SK-MEL-5 (cell line): ENCODE measurements at places on chromosomes 6 and 20.

GRCh38 chr6:10303608-10304506, 111.0 kb downstream of the TFAP2A start:
- DNase-seq, result peak; percentile 20

DNA sequence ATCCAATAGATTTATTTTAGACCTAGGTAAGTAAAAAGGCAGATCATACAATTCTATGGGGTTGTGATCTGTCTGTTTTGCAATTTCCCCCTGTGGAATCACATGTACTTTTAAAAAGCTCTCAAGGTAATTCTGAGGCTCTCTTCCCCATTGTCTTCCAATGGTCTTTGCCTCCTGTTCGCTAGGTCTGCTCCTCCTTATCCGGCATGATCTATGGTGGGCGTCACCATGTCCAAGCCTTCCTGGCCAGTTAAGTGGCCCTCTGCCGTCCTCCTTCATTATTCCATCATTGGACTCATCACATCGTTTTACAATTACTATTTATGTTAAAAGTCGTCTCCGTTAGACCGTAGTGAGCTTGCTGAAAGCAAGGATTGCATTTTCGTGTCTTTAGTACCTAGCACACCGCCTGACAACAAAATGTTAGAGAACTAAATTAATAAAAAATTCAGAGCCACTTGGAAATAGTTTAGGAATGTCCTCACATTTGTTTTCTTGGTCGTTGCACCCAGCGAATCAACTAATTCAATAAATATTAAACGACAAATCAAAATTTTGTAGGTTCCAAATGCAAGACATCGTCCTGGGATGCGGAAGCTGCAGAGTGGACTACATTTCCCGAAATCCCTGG, 2.2 kb upstream of the STXBP5 start:
- peak; percentile 76 for DNase-seq

GRCh38 chr20:35344354-35344837, 52.2 kb upstream of the FAM83C start:
- no peak for DNase-seq

- peak; percentile 63 for DNase-seq
Measured at GRCh38 chr6:2157441-2158127, 87.8 kb downstream of the GMDS start.

GRCh38 chr6:160388922-160389321, 40.7 kb downstream of the SLC22A3 start:
- DNase-seq, result no peak

GRCh38 chr20:54645445-54646155, 170.2 kb downstream of the DOK5 start:
- DNase-seq, result no peak

DNA sequence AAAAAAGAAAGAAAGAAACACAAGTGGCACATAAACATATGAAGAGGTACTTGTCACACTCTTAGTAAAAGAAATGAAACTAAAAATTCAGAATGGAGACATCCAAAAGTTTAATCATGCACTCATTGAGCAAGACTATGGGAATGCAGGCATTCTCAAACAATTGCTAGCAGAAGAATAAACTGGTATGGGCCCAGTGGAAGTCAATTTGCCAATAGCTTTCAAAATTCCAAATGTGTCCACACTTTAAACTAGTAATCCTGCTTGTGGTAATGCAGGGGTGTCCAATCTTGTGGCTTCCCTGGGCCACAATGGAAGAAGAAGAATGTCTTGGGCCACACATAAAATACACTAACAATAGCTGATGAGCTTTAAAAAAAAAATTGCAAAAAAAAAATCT, 97.4 kb downstream of the EPB41L2 start:
- DNase-seq, result no peak

- DNase-seq, result no peak
Measured at GRCh38 chr6:80454197-80454596, 347.7 kb downstream of the BCKDHB start.

GRCh38 chr6:16939839-16940238, 162.0 kb upstream of the STMND1 start:
- no peak for DNase-seq

DNA sequence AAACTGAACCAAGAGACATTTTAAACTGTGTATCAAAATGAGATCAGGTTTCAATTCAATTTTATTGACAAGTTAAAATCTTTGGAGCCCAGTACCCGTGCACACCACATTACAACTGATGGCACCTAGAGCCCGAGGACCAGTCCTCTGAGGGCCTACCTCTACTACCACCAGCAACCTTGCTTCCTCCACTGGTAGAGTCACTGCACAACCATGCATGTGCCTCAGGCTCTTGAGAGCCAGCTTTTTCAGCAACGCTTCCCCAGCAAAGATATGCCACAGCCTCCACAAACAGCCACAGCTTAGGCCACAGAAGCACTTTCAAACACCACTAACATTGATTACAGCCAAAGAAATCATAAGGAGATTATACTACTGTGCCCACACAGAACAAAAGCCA, 328.6 kb upstream of the RNF217 start:
- no peak for DNase-seq

DNA sequence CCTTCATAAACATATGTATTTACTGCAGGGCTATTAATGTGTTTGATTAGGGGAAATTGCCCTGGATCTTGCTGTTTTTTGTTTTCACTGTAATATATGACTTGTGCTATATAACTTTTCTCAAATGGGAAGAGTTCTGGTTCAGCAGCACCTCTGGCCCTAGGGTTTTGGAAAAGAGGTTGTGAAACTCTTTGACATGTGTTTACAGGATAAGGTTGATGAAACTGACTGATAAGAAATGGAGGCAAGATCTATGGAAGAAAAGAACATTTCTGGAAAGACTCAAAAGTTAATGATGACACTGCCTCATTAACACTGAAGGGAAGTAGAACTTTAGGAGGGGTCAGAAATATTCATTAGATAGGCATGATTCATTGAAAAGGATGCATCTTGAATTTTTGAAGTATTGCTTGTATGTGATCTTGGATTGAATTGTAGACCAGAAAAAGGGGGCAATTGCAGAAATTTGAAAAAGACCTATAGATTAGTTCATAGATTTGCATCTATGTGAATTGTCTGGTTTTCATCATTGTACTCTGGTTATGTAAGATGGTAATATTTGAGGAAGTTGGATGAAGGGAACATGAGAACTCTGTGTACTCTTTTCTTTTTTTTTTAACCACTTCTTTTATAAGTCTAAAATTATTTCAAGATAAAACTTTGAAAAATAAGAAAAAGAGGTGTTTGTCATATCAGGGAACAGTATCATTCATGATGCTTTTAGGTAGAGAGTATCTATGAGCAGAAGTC, 54.0 kb downstream of the UTRN start:
- DNase-seq, result no peak

GRCh38 chr6:37845026-37845911, 25.7 kb downstream of the ZFAND3 start:
- no peak for DNase-seq

GRCh38 chr6:13239530-13240455, 88.5 kb downstream of the TBC1D7 start:
- peak; percentile 77 for DNase-seq

DNA sequence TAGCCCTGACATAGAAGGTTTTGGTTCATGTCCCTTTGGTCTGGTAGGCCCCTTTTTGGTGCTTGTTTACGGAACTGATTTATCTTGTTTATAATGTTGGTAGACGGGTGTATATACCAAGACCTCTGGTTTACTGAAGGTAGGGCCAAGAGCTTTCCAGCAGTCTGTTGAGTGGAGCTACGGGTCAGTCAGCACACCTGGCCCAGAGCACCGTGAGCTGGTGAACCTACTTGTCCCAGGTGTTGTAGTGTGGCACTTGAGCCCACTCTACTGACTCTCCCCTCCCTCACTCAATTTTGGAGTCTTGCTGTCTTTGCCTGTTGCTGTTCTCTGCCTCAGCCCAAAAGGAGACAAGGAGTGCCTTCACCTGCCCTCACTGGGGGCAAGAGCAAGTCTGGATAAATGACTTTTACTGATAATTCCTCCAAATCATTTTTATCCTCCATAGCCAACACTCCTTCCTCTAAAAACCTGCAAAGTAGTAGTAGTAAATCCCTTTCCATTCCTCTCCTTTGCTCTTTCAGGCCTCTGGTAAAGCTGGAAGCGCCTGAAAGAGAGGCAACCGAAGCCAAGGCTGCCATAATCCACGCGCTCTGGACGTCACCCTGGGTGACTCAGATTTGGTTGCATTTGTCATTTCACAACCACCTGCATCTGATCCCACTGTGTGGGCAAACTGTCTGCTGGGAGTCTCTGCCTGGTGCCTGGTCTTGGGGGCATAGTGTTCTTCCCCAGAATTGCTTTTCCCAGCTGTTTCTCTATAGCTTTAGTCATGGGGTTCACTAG, 22.2 kb downstream of the RREB1 start:
- no peak for DNase-seq

GRCh38 chr6:151063352-151063751, 176.4 kb upstream of the AKAP12 start:
- DNase-seq, result no peak

GRCh38 chr6:20922743-20923142, 388.5 kb downstream of the CDKAL1 start:
- no peak for DNase-seq

DNA sequence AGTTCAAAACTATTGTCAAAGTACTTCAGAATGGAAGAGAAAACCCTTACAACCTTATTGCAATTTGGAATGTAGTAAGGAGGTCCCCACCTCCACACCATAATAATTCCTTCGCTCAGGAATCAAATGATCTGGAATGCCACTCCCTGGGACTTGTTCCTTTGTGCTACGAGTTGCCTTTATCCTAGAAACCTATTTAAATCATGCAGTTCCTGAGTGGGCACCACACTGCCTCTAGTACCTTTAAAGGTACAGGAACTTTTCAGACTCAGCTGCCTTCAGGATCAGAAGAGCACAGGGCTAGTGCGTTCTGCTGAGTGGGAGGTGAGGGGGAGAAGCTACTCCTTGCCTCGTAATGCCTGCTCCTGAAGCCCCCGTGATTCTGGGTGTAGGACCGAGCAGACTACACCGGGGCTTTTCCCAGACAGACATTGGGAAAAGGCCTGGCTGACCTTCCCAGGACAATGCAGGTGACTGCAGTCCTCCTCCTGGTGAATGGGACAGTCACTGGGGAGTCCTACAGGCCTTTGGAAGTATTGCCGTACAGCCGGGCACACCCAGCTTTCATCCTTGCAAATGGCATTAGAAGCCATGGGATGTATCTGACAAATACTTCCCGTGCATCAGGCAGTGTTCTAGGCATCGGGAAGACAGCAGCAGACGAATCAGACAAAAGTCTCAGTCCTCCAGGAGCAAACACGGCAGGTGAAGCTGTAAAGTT, 11.8 kb upstream of the TUBB2B start:
- peak; percentile 51 for DNase-seq

DNA sequence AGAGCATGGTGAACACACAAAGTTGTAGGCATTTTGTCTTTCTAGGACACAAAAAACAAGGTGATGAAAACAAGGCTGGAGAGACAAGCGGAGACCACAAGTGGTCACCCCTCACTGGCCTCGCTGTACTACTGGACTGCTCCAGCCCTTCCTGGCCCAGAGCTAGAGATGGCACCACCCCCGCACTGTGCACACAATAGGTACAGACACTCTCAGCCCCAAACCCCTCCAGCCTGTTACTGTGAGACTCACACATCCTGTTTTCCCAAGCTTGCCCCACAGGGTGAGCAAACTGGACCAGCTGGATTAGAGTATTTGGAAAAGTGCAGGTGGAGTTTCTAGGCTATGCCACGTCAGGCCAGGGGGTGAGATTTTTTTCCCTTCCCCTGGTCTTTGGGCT, 8.4 kb upstream of the ZSWIM1 start:
- DNase-seq, result no peak

DNA sequence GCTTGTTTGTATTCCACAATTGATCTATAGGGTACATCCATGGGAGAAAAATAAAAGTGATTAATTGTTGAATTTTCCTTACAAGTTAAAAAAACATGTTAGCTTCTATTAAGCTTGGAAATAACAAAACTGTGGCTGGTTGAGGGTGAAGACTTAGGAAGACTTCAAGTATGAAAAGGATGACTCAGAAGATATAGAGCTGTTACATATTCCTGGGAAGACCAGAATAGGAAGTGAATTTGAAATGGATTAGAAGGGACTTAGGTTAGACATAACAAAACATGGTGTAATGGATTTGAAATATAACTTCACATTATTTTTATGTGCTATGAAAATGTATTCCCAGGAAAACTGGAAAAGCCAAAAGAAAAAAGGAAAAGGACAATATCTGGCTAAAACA, 732.2 kb downstream of the HDGFL1 start:
- DNase-seq, result no peak

GRCh38 chr20:31708736-31709534, 13.7 kb downstream of the BCL2L1 start:
- no peak for DNase-seq

GRCh38 chr6:54909184-54909583, 62.6 kb downstream of the FAM83B start:
- no peak for DNase-seq

DNA sequence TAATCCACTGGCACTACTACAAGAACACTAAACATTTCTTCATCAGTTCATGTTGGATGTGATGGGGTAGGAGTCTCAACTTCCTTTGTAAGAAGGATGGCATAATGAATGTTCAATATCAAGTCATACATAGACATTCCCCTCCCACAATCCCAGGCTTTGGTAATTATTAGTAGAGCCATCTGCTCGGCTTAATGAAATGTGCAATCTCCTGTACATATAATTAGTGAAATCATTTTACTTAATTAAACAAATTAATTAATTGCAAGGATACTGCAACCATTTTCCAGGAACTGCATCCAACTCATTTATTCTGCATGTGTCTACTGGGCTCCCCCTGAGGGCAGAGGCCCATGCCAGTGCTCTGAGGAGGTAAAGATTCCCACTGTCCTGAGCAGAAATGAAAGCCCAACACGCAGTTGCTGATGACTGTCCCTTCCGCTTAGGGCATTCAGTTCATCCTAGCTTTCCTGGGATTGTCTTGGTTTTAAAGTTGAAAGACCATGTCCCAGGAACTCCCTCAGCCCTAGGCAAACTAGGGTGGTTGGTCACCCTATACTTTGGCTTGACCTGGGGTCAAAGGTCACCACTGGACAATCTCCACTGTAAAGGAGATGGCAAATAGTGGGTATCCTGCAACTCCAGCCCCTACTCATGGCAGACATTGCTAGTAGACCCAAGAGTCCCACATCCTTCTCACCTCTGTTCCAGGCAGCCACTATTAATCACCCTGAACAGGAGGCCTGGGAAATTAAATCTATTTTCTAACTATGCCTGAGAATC, 109.8 kb downstream of the TRERF1 start:
- no peak for DNase-seq

DNA sequence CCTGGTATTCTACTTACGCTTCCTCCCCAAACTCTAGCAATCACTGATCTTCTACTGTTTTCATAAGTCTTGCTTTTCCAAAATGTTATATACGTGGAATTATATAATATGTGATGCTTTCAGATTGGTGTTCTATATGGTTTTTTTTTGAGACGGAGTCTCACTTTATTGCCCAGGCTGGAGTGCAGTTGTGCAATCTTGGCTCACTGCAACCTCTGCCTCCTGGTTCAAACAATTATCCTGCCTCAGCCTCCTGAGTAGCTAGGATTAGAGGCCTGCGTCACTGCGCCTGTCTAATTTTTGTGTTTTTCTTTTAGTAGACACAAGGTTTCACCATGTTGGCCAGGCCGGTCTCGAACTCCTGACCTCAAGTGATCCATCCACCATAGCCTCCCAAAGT, 10.9 kb upstream of the FAM83D start:
- DNase-seq, result no peak
